Activated CD8-positive, alpha-beta T cell treated with anti-CD3 and anti-CD28 coated beads for 36 hours (primary cell): ENCODE measurements at places on chromosomes 2 and 18. TPM values are rescaled to one million over a fixed set of nuclear protein-coding genes. Genes with fewer than 3 reads are reported as not detected.

LYPD6 gene
- not detected for total RNA-seq

GRCh38 chr2:242022550-242023290 is 153.2 kb downstream of the RTP5 start:
- H3K36me3 ChIP-seq, result no peaks in the 10 kb centered on the region
- DNase-seq, result no peak
- H3K27me3 ChIP-seq, result no peaks in the 10 kb centered on the region
- no peak overlapping the region for H3K27ac ChIP-seq

DNA sequence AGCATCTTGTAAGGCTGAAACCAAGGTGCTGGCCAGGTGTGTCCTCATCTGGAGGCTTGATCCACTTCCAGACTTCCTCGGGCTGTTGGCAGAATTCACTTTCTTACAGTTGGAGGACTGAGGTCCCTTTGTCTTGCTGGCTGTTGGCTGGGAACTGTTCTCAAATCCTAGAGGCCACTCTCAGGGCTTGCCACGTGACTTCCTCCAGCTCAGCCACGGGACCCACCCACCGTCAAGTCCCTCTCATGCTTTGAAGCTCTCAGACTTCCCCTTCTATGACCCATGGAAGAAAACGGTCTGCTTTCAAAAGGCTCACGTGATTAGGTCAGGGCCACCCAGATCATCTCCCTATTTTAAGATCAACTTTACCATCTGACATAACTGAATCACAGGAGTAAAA is 77.1 kb downstream of the SMAD4 start:
- peak; percentile 17 for DNase-seq
- no peaks in the 10 kb centered on the region for H3K36me3 ChIP-seq
- H3K27ac ChIP-seq, result peak overlapping the region; percentile 75
- no peaks in the 10 kb centered on the region for H3K27me3 ChIP-seq
- H3K4me1 ChIP-seq, result peaks cover 17% of the 10 kb centered on the region

GRCh38 chr2:24084386-24085199 is at the start of gene TP53I3:
TSS of gene TP53I3 (minus strand) at chr2:24084834. CDS start at chr2:24084326, 508 bp downstream.
- H3K27me3 ChIP-seq, result no peaks in the 10 kb centered on the region

ATP8B1 gene
- 0.38 TPM for total RNA-seq

DNA sequence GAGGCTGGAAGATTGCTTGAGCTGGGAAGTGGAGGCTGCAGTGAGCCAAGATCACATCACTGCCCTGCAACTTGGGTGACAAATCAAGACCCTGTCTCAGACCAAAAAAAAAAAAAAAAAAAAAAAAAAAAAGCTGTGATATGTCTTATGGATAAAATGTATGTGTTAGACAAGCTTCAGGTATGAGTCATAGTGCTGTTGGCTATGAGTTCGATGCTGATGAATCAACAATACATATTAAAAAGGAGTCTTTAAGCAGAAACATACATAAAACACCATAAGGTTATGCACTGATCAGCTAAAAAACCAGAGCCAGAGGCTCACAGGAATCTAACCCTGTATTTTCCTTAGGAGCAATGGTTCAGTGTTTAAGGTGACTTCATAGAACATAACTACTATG is 332.3 kb downstream of the NCKAP5 start:
- H3K27ac ChIP-seq, result no peak overlapping the region
- H3K27me3 ChIP-seq, result no peaks in the 10 kb centered on the region
- no peak for DNase-seq
- H3K4me3 ChIP-seq, result no peak overlapping the region
- H3K4me1 ChIP-seq, result no peaks in the 10 kb centered on the region

GRCh38 chr18:6210349-6211173 is 204.2 kb downstream of the L3MBTL4 start:
- H3K36me3 ChIP-seq, result no peaks in the 10 kb centered on the region
- DNase-seq, result no peak
- H3K4me1 ChIP-seq, result no peaks in the 10 kb centered on the region
- no peak overlapping the region for H3K27ac ChIP-seq

GRCh38 chr18:27606741-27607140 is 421.6 kb upstream of the CHST9 start:
- no peaks in the 10 kb centered on the region for H3K36me3 ChIP-seq
- H3K4me3 ChIP-seq, result no peak overlapping the region
- no peak overlapping the region for H3K27ac ChIP-seq
- H3K27me3 ChIP-seq, result no peaks in the 10 kb centered on the region
- no peak for DNase-seq
- H3K4me1 ChIP-seq, result no peaks in the 10 kb centered on the region

- no peaks in the 10 kb centered on the region for H3K36me3 ChIP-seq
- DNase-seq, result no peak
- H3K4me1 ChIP-seq, result peaks cover 4% of the 10 kb centered on the region
- no peak overlapping the region for H3K4me3 ChIP-seq
Measured at GRCh38 chr18:45063246-45064038, 382.8 kb downstream of the SETBP1 start.

GRCh38 chr18:70663141-70663540 is 374.3 kb downstream of the SOCS6 start:
- no peak for DNase-seq
- peak overlapping the region; percentile 28 for H3K4me3 ChIP-seq
- no peaks in the 10 kb centered on the region for H3K27me3 ChIP-seq
- H3K27ac ChIP-seq, result peak overlapping the region; percentile 87
- peaks cover 6% of the 10 kb centered on the region for H3K36me3 ChIP-seq

MATN3 gene
- total RNA-seq, result not detected

- H3K36me3 ChIP-seq, result peaks cover 2% of the 10 kb centered on the region
- H3K27me3 ChIP-seq, result no peaks in the 10 kb centered on the region
Measured at GRCh38 chr18:13136056-13136903, 82.3 kb upstream of the LDLRAD4 start.
